Neural progenitor cell (in vitro differentiated cells): ENCODE measurements at places on chromosomes 2 and 18. TPM values are rescaled to one million over a fixed set of nuclear protein-coding genes. Genes with fewer than 3 reads are reported as not detected.

Gene HOXD13
- not detected in 2 replicates for total RNA-seq

Gene RAD51AP2
- 0.31 and 1.2 TPM in 2 replicates for total RNA-seq

Gene LBX2
- total RNA-seq, result 0.12 TPM in 1 of 2 replicates, not detected in the other

Gene LRRC30
- total RNA-seq, result not detected in 2 replicates

Gene SCG2
- 0.04 and 0.25 TPM in 2 replicates for total RNA-seq

Gene CD8A
- total RNA-seq, result 0.03 and 0.34 TPM in 2 replicates

Gene ZNF804A
- 0.06 TPM in 1 of 2 replicates, not detected in the other for total RNA-seq

Gene ACVR1C
- total RNA-seq, result 0.93 and 3.0 TPM in 2 replicates

Gene CFC1
- total RNA-seq, result not detected in 2 replicates

Gene LOXHD1
- not detected in 2 replicates for total RNA-seq

Gene VSNL1
- total RNA-seq, result 54.5 and 94.4 TPM in 2 replicates
